SJSA1 (cell line): ENCODE measurements at places on chromosomes 3 and 15. TPM values are rescaled to one million over a fixed set of nuclear protein-coding genes. Genes with fewer than 3 reads are reported as not detected.

DNA sequence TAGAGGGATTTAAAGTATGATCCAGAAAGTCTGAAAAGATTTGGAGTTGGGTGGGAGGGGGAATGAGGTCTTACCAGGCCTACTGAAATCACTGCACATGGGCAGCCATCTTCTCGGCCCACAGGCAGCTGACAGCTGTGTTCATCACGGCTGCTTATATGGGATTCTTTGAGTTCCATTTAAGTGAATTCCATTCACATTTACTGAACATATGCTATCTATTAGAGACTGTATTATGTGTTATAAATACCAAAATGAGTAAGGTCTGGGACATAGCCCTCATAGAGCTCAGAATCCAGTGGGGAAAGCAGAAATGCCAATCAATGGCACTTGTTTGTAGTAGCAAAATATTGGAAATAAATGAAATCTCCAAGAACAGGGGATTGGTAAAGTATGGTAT lies 91.1 kb downstream of the TRIM42 start:
- no peak for DNase-seq

- DNase-seq, result no peak
Observed at GRCh38 chr15:53789654-53790375, 30.4 kb upstream of the WDR72 start.

- no peak for DNase-seq
Observed at GRCh38 chr3:101329016-101329673, 8.8 kb upstream of the IMPG2 start.

- no peak for DNase-seq
Observed at GRCh38 chr15:34025252-34025651, 13.8 kb downstream of the AVEN start.

GRCh38 chr15:89614164-89614563 lies 38.9 kb downstream of the TICRR start:
- no peak for DNase-seq

GRCh38 chr3:123202451-123202850 lies 708 bp downstream of the SEC22A start:
- no peak for DNase-seq

- peak; percentile 27 for DNase-seq
Observed at GRCh38 chr15:68376447-68377060, 55.4 kb downstream of the ITGA11 start.

DNA sequence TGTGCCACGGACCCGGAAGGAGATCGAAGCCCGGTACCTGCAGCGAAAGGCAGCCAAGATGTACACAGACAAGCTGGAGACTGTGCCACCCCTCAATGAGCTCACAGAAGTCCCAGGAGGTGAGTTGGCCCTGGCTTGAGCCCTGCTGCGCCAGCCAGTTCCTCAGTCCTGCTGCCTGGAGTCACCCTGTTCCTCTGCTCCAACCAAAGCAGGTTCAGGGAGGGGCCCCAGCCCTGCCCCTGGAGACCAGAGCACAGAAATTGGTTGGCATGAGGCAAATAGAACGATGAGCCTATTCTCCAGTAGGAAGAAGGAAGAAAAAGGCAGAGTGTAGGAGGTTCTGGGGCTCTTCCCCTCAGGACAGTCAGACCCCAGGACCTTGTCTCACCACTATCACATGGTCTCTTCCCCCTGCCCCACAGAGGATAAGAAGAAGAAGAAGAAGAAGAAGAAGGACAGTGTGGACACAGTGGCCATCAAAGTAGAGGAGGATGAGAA lies 8.0 kb downstream of the TMIE start:
- DNase-seq, result no peak

The SLC30A4 gene
- total RNA-seq, result 3.7 and 5.8 TPM in 2 replicates

The B3GALNT1 gene
- total RNA-seq, result 23.1 and 44.7 TPM in 2 replicates

The CPEB1 gene
- total RNA-seq, result 0.37 TPM in 1 of 2 replicates, not detected in the other
